H1 (cell line): ENCODE measurements at places on chromosomes 6 and 20.

DNA sequence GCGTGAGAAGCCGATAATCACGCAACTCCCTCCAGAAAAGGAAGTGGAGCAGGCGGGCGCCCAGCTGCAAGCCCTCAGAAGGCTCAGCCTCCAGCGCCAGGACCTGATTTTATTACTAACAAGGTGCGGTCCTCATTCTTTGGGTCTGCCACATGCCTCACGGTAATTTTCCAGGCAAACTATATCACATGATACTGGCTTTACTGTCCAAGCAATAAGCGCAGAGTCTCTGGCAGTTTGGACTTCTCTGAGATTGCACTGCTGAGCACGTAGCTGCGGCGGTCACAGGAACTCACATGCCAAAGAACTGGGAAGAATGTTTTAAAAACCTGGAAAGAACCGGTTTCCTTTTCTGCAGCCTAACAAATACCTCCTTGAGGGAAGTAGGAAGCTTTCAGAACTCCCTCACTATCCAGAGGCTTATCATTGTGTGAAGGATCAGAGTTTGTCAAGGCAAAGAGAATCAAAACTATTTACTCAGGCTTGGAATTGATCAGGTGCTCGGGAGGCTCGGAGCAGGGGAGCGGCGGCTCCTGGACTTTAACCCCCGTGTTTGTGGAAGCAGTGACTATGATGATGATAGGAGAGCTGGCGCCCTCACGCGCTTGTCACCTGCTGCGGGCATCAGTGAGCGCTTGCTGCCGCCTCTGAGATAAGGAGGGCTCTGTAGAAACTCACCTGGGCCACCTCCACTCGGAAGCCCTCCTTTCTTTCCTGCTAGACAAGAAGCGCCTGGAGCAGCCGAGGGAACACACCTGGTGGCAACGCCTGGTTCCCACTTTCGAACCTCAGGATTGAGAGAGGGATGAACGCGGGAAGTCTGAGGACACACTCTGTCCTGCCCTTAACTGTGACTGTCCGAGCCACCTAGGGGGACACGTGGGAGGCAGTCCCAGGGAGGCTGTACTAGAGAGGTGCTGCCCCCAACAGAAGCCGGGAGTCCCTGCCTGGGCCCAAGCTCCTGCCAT is 27.2 kb upstream of the SYNJ2 start:
- no peaks in the 10 kb centered on the region for H3K27me3 ChIP-seq
- no peak overlapping the region for H3K27ac ChIP-seq
- H3K4me1 ChIP-seq: no peaks in the 10 kb centered on the region
- H3K36me3 ChIP-seq: no peaks in the 10 kb centered on the region

DNA sequence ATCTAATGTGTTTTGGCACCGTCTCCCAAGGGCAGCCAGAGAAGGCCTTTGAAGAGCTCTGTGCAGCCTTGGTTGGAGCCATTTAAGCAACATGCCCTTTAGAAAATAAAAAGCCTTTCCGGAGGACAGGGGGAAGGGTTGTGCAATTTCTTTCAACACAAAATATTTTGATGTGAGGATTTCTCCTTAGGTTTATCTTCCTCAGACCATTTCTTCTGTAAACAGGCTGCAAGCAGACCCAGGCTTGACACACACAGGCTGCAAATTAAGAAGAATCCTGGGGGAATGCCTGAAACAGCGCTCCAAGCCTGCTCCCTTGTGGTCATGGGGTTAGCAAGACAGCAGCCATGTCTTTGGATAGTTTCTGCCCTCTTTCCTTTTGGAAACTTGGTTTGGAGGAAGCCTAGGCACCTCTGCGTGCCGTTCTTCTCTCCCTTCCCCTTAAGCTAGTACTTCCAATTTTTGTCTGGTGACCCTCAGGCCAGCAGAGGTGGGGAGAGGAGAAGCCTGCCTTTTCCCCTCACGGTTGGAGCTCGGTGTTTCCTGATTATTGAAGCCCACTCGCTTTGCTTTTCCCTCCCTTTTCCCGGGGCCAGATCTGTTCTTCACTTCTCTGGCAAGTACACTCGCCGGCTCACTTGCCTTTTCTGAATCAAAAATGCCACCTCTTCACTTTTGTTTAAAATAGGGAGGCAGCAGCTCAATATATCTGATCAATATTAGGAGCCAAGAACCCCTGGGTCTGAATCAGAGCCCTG is 39.6 kb upstream of the NOX3 start:
- H3K4me3 ChIP-seq: no peak overlapping the region
- no peaks in the 10 kb centered on the region for H3K36me3 ChIP-seq
- DNase-seq: peak; percentile 53
- no peak overlapping the region for H3K27ac ChIP-seq
- H3K4me1 ChIP-seq: no peaks in the 10 kb centered on the region; the same call in 1 of the 2 replicates
- H3K27me3 ChIP-seq: no peaks in the 10 kb centered on the region

DNA sequence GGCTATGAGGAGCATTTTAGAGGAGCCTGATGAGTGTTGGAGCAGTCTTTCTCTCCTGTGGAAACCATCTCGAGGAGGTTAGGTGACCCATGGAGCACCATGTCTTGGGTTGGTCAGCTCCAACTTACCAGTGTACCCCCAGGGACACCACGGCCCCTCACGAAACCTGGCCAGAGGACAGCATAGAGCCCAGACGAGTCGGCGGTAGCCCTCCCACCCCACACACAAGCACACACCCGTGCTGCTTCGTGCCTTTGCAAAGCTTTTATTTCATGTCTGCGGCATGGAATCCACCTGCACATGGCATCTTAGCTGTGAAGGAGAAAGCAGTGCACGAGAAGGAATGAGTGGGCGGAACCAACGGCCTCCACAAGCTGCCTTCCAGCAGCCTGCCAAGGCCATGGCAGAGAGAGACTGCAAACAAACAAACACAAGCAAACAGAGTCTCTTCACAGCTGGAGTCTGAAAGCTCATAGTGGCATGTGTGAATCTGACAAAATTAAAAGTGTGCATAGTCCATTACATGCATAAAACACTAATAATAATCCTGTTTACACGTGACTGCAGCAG is 53.6 kb downstream of the EZR start:
- H3K27ac ChIP-seq: no peak overlapping the region
- peaks cover 4% of the 10 kb centered on the region for H3K4me1 ChIP-seq
- H3K4me3 ChIP-seq: no peak overlapping the region
- H3K36me3 ChIP-seq: peaks cover 44% of the 10 kb centered on the region

- no peaks in the 10 kb centered on the region for H3K27me3 ChIP-seq
- DNase-seq: no peak
- no peak overlapping the region for H3K4me3 ChIP-seq
- H3K36me3 ChIP-seq: no peaks in the 10 kb centered on the region
- H3K4me1 ChIP-seq: no peaks in the 10 kb centered on the region
- H3K27ac ChIP-seq: no peak overlapping the region
Observed at GRCh38 chr6:100808638-100809275, 72.4 kb downstream of the ASCC3 start.

GRCh38 chr6:31152781-31153180 is 4.8 kb downstream of the CCHCR1 start:
- no peaks in the 10 kb centered on the region for H3K4me1 ChIP-seq
- H3K27ac ChIP-seq: no peak overlapping the region
- DNase-seq: no peak
- no peak overlapping the region for H3K4me3 ChIP-seq

DNA sequence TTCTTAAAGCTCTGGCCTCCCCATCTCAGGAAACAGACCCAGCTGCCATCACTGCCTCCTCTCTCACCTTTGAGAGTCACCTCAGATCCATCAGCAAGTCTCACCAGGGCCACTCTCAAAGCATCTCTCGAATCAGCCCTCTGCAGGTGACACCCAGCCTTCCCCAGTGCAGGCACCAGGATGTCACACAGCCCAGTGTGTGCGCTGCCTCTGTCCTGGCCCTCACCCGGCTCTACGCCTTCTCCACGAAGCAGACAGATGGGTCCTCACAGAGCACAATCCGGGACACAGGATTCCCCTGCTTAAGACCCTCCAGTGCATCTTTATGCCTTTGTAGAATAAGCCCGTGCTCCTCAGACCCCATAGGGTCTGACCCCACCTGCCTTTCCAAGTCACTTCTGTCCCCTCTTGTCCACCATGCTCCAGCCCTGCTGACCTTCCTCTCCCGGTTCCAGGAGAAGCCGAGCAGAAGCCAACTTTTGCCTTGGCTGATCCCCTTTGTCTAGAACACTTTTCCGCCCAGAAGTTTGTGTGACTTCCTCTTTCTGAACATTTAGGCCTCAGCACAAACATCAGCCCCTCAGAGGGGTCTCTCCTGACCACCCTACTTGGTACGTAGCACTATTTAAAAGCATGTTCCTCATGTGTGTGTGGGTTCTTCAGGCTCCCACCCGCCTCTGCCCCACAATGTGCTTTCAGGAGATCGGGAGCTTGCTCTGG is 60.2 kb downstream of the PSMG4 start:
- H3K4me1 ChIP-seq: no peaks in the 10 kb centered on the region
- H3K27me3 ChIP-seq: no peaks in the 10 kb centered on the region
- DNase-seq: no peak
- no peaks in the 10 kb centered on the region for H3K36me3 ChIP-seq
- H3K4me3 ChIP-seq: no peak overlapping the region
